BJ (cell line): ENCODE measurements at places on chromosomes 6 and 20. TPM values are rescaled to one million over a fixed set of nuclear protein-coding genes. Genes with fewer than 3 reads are reported as not detected.
A peak's percentile ranks its signal among the peaks of the same experiment; 100 is the strongest.

- DNase-seq, result no peak
These were observed 470.4 kb upstream of the SLC35B3 start for GRCh38 chr6:8905757-8906156.

GRCh38 chr6:157235600-157236039 lies 87.7 kb downstream of the TMEM242 start:
- no peak for DNase-seq

- no peak for DNase-seq
These were observed 238.5 kb upstream of the RAB32 start for GRCh38 chr6:146305092-146305491.

Gene PTGIS
- 28.8 and 39.0 TPM in 2 replicates for polyA plus RNA-seq

Gene LINC00237
- polyA plus RNA-seq, result not detected in 2 replicates

Gene ERVFRD-1
- not detected in 2 replicates for polyA plus RNA-seq

DNA sequence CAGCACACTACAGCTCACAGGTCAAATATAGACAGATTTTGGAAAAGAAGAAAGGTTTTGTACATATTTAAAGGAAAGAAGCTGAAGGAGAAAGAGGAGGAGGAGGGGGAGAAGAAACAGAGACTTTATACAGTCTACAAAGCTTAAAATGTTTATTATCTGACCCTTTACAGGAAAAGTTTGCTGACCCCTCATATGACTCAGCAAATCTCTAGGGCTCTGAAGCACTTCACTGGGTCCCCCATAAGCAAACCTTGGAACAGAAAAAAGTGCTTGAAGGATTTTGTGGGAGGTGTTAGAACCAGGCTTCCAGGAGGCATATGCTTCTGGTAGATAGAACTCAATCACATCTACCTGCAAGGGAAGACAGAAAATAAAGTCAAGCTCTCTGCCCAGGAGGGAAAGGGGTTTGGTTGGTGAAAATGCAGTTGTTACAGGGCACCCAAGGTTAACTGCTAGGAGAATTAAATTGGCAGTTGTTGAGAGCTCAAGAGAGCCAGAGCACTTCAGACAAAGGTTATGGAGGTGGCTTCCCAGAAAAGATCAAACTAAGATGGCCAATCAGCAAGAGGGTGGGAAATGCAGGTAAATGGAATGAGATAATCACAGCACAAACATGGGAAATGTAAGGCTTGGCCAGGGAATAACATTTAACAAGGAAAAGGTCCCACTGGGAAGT lies 207.4 kb upstream of the SGK1 start:
- DNase-seq, result no peak

Gene STMN3
- 9.7 and 12.7 TPM in 2 replicates for polyA plus RNA-seq

Gene VSTM2L
- polyA plus RNA-seq, result 0.56 and 1.2 TPM in 2 replicates

DNA sequence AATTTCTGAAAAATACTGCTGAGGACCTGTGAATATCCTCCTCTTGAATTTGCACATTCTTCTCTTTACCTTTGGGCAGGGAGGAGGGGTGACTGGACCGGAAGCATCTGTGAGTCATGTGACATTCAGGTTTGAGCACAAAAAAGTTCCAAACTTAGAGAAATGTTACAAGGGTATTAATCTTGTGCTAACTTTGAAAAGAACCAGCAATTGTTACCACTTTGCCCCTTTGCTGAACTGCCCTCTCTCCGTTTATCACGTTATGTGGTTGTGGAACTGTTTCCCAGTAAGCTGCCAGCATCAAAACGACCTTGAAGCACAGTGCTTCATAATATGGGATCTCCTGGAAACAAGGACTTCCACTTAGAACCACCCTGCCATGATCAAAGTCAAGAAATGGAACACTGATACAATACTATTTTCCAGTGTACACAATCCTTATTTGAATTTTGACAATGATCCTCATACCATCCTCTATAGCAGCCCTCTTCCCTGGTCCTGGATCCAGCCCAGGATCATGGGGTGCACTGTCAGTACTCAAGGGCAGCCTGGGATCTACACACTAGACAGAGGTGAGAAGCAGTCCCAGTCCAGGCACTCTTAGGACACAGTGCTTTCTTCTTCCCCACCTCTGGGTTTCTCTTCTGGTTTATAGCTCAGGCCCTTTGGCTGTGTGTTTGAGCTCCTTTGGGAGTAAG lies 2.3 kb upstream of the TUBB1 start:
- DNase-seq, result no peak

DNA sequence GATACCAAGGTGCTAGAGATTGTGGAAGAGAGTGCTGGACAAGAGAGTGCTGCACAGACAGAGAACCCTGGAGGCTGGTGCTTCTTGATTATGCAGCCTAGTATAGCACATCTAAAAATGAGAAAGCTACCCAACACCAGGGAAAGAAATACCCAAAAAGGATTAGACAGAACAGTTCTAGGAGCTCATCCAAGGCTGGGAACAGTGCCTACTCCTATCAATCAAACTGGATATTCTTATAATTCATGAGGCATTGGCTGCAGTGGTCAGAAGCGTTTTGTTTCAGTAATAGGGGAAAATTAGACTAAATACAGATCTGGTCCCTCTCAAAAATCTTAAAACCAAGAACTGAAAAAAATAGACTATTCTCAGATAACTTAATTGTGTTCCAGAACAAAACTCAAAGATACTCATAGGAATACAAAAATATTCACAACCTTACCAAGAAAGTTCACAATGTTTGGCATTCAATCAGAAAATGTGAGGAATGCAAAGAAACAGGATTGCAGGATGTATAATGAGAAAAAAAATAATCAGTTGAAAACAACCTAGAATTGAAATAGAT lies 222.9 kb downstream of the EPHA7 start:
- DNase-seq, result no peak

DNA sequence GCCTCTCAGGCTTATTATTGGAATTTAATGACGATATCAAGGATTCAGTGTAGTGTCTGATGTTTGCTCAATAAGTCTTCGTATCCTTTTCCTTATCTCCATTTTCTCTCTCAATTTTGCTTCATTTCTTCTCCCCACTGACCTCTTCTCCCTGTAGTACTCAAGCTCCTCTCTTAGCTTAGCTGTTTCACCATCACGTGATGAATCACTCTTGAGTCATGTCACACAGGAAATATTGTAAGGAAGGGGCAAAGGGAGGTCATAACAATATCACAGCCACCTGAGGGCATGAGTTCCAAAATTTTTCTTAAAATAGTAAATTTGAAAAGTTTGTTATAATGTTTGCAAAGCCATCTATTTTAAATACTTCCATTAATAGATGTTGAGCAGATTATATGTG lies 392.2 kb upstream of the MARCKS start:
- peak; percentile 40 for DNase-seq

Gene GSTA2
- not detected in 2 replicates for polyA plus RNA-seq

- no peak for DNase-seq
These were observed 39.3 kb upstream of the SCGN start for GRCh38 chr6:25612666-25613065.

DNA sequence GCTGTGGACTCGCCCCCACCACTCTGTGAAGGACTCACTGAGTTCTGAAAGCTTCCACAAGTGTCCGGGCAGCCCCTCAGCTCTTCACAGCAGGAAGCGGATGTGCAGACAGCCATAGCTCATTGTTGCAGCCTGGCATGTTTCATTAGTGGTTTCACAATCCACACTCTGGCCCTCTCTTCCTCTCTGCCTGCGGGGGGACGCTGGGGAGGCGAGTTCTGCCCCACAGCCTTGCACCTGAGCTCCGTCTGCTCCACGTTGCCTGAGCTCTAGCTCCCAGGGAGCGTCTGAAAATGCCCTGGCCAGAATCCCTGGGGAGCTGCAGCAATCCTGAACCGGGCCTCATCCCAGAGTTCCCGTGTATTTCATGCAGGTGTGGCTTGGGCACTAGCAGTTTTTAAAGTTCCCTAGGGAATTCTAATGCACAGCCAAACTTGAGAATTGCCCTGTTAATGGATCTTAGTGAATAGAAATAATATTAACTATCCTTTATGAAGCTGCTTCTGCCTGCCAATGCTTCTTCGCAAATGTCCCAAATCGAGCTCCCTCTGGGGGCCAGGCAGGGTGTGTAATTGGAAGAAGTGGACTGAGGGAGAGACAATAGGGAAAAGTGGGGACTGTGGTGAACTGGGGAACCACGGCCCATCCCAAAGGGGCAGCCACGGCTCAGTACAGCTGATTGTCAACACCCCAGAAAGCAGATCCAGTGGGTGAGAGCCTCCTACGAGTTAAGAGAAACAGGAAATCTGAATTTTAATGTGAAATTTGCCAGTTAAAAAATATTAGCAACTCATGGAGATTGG lies 51.5 kb downstream of the CTCFL start:
- no peak for DNase-seq

Gene MEI4
- polyA plus RNA-seq, result not detected in 2 replicates

- DNase-seq, result no peak
These were observed 678.1 kb downstream of the KIF16B start for GRCh38 chr20:15895126-15895525.

DNA sequence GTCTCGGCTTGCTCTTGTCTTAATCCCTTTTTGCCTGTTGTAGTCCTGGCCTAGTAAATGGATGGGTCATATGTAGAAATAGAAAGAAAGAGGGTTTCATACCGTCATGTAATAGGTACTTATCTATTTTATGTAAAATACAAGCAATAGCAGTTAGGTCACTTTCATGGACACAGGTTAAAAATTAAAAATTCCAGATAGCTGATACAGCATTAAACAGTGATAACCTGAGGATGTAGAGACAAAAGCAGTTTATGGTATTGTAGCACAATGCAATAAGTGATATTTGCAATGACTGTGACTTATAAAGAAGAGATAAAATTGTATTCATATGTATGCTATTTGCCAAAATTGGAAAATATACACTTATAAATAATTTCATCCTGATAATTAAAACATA lies 96.9 kb downstream of the CCDC170 start:
- DNase-seq, result no peak

Gene PRICKLE4
- 0.31 TPM in 1 of 2 replicates, not detected in the other for polyA plus RNA-seq

DNA sequence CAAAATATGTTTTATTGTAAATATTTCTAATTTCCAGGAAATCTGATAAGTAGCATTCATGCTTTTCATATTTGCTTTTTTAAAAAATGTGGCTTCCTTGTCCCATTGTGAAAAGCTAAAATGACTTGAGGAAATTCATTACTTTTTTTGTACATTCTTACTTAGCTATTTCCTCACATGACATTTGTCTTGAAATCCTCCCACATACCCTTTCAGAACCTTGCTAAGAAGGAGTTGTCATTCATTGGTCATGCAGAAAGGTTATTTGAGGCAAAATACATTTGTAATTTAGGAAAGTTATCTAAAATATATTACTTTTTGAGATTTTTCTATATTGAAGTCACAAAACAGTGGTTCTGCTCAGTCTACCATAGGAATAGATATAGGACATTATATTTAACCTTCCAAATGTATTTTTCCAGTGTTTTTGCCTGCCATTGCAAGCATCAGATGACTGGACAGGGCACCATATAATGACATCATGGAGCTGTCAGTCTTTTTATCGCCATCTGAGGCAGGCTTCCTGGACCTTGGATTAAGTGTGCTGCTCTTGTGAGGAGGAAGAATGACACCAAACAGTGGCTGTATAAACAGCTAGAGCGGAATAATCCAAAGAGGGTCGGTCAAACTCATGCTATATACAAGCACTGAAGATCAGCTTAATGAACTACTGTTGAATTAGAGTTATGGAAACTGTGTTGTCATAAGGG lies 109.4 kb upstream of the HCRTR2 start:
- DNase-seq, result no peak

- no peak for DNase-seq
These were observed 417.7 kb upstream of the JARID2 start for GRCh38 chr6:14828201-14828611.

Gene STK35
- polyA plus RNA-seq, result 6.0 and 8.2 TPM in 2 replicates

DNA sequence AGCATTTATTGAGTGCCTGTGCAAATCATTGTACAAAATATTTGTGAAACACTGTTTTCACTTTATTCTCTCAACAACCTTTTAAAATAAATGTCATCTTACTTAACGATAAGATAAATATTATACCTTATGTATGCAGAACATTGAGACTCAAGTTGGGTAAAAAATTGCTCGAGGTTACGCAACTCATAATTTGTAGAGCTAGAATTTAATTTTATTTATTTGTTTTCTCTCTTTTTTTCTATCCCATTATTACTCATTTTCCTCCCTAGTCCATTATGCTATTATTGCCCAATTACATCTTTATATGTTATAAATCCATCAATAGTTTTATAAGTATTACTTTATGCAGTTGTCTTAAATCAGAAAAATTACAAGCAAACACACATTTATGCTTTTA lies 77.4 kb upstream of the ELOVL5 start:
- DNase-seq, result no peak

DNA sequence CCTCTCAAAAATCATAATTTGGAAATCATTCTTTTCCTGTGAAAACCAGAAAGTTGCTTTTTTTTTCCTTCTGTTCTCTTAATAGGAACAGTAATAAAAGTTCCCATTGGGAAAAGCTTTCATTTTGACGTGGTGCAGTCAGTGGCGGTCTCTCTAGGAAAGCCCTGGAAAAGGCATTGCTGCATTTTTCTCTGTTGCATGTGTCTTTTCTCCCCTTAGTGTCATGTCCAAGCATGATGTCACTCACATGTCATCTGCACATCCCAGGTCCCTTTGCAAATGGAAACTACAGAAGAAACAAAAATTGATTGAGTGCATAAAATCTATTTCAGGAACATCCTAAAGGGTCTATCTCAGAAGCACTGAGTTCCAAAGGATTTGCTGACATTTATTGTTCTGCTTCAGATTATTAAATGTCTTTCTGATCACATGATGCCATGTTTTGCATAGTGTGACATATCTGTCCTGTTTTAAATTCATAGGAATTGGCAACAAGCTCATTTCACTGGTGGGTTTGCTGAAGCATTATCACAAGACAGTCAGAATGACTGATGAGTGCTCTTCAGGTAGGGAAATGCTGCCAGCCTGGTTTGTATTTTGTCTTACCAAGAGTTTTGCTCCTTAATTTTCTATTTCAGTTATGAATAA lies 208.7 kb downstream of the SOX4 start:
- no peak for DNase-seq

- no peak for DNase-seq
These were observed 42.6 kb downstream of the PRKN start for GRCh38 chr6:162684961-162685360.

- no peak for DNase-seq
These were observed 154.1 kb downstream of the RPS12 start for GRCh38 chr6:132968419-132968950.

Gene SDCBP2
- 4.3 and 6.2 TPM in 2 replicates for polyA plus RNA-seq

Gene RIMS4
- polyA plus RNA-seq, result not detected in 2 replicates

Gene NR2E1
- polyA plus RNA-seq, result not detected in 2 replicates

Gene SNAP25
- polyA plus RNA-seq, result 0.56 and 1.3 TPM in 2 replicates

- no peak for DNase-seq
These were observed 182.2 kb upstream of the STXBP5 start for GRCh38 chr6:147022041-147022440.

- no peak for DNase-seq
These were observed 121.6 kb upstream of the PMEPA1 start for GRCh38 chr20:57831326-57831992.

DNA sequence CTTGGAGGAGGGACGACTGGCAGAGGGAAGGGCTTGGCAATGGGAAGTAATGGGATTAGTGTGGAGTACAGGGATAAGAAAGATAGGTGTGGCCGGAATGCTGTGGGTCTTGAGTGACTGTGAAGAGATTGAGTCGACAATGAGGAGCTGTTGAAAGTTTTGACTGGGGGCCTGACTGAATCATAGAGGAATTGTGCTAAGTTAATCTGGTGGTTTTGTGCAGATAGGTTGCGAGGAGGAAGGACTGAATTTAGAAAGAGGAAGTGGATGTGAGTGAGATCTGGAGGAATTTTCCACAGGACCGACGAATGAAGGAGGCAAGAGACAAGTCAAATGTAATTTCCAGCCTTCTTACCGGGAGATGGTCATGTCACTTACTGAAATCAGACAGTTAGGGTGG lies 143.9 kb upstream of the RALGAPA2 start:
- DNase-seq, result no peak

Gene COL10A1
- polyA plus RNA-seq, result 0.11 and 0.15 TPM in 2 replicates

- no peak for DNase-seq
These were observed 66.9 kb upstream of the PRL start for GRCh38 chr6:22363714-22364239.

Gene C20orf204
- 0.05 and 0.06 TPM in 2 replicates for polyA plus RNA-seq

- no peak for DNase-seq
These were observed 3.0 kb downstream of the DEFB115 start for GRCh38 chr20:31260326-31260932.
